ENCODE measurements at places on chromosomes 11 and 22.

GRCh38 chr11:12691473-12691872, 17.3 kb downstream of the TEAD1 start:
- H3K36me3 ChIP-seq: no peaks in the 10 kb centered on the region
- no peak overlapping the region for H3K4me3 ChIP-seq
- H3K4me1 ChIP-seq: peaks cover 49% of the 10 kb centered on the region
- H3K27ac ChIP-seq: no peak overlapping the region
- peaks cover 8% of the 10 kb centered on the region for H3K27me3 ChIP-seq

GRCh38 chr22:32628628-32629572, 154.3 kb downstream of the FBXO7 start:
- H3K36me3 ChIP-seq: peaks cover 3% of the 10 kb centered on the region
- no peak overlapping the region for H3K27ac ChIP-seq
- DNase-seq: no peak
- H3K4me3 ChIP-seq: no peak overlapping the region
- no peaks in the 10 kb centered on the region for H3K27me3 ChIP-seq

- no peaks in the 10 kb centered on the region for H3K27me3 ChIP-seq
- H3K4me1 ChIP-seq: peaks cover 4% of the 10 kb centered on the region
- no peak for DNase-seq
Measured at GRCh38 chr11:96145163-96145585, 197.8 kb downstream of the MAML2 start.

DNA sequence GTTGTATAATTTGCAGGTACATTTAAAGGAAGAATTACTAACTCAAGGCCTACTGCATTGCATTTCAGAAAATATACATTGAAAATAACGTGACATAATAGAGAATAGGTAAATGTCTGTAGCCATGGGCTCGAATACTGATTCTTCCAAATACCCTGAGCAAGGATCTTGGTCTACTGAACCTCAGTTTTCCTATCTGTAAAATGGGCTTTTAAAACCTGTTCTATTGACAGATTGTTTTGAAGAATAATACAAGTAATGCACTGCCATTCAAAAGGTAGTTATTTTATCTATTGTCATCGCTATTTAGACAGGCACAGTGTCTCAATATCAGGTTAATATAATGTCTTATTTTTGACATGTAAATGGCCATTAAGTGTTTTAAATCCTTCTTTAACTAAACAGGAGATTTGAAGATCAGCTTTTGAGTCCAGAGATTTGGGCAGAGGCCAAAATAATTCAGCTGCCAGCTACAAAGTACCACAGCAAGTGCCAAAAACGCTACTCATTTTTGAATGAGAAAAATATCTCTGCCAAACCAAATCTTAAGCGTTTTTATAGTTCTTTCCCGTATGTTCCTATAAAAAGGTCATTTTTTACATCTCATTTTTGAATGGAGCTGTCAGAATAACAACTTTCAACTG, 56.7 kb downstream of the CTSC start:
- DNase-seq: no peak
- H3K4me3 ChIP-seq: no peak overlapping the region
- H3K27me3 ChIP-seq: no peaks in the 10 kb centered on the region
- no peak overlapping the region for H3K27ac ChIP-seq

DNA sequence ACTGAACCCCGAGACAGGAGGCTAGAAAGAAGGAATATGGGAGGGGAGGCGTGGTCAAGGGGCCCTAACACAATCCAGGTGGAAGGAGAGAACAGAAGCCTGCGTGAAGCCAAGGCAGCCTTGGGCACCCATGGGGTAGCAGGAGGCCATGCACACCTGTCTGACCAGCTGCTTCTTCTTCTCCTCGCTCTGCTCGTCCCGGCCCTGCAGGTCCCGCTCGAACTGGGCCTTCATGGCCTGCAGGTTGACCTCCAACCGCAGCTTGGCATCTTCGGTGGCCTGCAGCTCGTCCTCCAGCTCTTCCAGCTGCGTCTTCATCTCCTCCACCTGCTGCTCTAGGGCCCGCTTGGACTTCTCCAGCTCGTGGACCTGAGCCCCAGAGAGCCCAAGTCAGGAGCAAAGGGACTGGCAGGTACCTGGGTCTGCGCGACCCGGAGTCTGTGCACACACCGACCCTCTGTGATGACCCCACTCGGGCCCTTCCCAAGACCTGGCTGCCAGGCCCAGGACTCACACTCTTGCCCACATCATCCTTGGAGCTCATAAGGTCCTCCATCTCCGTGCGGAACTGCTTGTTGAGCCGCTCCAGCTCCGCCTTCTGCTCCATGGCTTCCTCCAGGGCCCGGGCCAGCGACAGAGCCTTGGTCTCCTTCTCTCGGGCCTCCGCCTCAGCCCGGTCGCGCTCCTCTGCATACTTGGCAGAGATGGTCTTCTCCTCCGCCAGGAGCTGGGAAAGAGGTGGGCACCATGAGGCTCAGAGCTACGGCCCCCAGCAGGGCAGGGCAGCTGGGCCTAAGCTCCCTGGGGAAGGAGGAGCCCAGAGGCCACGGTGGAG, 35.9 kb downstream of the APOL1 start:
- no peak overlapping the region for H3K4me3 ChIP-seq
- H3K27ac ChIP-seq: no peak overlapping the region
- H3K4me1 ChIP-seq: no peaks in the 10 kb centered on the region
- H3K27me3 ChIP-seq: no peaks in the 10 kb centered on the region

DNA sequence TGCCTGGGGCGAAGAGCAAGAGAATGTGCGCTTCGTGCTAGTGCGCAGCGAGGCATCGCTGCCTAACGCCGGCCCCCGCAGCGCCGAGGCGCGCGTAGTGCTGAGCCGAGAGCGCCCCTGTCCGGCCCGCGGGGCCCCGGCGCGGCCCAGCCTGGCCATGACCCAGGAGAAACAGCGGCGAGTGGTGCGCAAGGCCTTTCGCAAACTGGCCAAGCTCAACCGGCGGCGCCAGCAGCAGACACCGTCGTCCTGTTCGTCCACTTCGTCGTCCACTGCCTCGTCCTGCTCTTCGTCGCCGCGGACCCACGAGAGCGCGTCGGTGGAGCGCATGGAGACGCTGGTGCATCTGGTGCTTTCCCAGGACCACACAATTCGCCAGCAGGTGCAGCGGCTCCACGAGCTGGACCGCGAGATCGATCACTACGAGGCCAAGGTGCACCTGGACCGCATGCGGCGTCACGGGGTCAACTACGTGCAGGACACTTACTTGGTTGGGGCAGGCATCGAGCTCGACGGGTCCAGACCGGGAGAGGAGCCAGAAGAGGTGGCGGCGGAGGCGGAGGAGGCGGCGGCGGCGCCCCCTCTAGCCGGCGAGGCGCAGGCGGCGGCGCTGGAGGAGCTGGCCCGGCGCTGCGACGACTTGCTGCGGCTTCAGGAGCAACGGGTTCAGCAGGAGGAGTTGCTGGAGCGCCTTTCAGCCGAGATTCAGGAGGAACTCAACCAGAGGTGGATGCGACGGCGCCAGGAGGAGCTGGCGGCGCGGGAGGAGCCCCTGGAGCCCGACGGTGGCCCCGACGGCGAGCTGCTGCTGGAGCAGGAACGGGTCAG, 1.0 kb downstream of the RASSF10 start:
- peaks cover 26% of the 10 kb centered on the region for H3K27me3 ChIP-seq
- no peak overlapping the region for H3K27ac ChIP-seq
- H3K4me3 ChIP-seq: peak overlapping the region; percentile 73
- DNase-seq: peak; percentile 69
- H3K36me3 ChIP-seq: peaks cover 15% of the 10 kb centered on the region

- H3K27me3 ChIP-seq: no peaks in the 10 kb centered on the region
- H3K4me1 ChIP-seq: no peaks in the 10 kb centered on the region
- H3K36me3 ChIP-seq: no peaks in the 10 kb centered on the region
- no peak overlapping the region for H3K4me3 ChIP-seq
- H3K27ac ChIP-seq: no peak overlapping the region
Measured at GRCh38 chr11:27541790-27542189, 35.2 kb upstream of the LIN7C start.

DNA sequence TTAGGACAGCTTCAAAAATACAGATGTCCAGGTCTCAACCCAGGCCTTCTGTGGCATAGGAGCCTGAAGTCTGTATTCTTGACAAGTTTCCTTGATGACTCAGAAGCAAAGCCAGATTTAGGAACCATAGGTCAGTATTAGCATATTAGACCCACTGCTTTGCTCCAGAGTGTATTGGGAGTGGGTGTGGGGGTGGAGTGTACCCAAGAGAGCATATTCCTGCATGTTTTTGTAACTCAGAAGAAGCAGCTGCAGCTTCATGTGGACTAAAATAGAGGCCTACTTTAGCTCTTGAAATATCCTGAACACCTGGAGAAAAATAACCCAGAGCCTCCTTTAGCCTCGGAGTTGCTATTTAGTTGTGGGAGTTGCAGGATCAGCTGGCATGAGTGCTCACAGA, 106.7 kb downstream of the CCDC81 start:
- H3K36me3 ChIP-seq: no peaks in the 10 kb centered on the region
- H3K4me1 ChIP-seq: no peaks in the 10 kb centered on the region
- DNase-seq: no peak
- no peak overlapping the region for H3K4me3 ChIP-seq

GRCh38 chr11:114110952-114111947, 51.7 kb downstream of the ZBTB16 start:
- H3K36me3 ChIP-seq: no peaks in the 10 kb centered on the region
- H3K27ac ChIP-seq: no peak overlapping the region
- no peaks in the 10 kb centered on the region for H3K27me3 ChIP-seq

DNA sequence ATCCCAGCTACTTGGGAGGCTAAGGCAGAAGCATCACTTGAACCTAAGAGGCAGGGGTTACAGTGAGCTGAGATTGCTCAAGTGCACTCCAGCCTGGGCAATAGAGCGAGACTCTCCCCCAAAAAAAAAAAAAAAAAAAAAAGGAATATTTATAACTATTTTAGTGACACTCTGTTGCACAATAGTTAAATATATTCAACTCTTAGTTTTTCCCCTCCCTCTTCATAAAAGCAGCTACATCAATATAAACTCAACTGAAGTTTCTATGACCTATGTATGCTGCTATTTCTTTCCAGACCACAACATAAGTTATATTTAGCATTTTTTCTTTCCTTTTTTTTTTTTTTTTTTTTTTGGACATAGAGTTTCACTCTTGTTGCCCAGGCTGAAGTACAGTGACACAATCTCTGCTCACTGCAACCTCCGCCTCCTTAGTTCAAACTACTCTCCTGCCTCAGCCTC, 19.2 kb downstream of the CELF1 start:
- H3K27me3 ChIP-seq: no peaks in the 10 kb centered on the region
- no peak overlapping the region for H3K4me3 ChIP-seq
- no peaks in the 10 kb centered on the region for H3K4me1 ChIP-seq
- peak; percentile 1 for DNase-seq
